Thymus (tissue), 14 donors: ENCODE measurements at places on chromosomes 16 and 17. TPM values are rescaled to one million over a fixed set of nuclear protein-coding genes. Genes with fewer than 3 reads are reported as not detected.

ZFP1 gene
- 26.5 TPM for total RNA-seq

RHBDL3 gene
- 0.19 TPM for total RNA-seq

GCGR gene
- total RNA-seq: 0.05 TPM

SERPINF2 gene
- 4.3 TPM for total RNA-seq

SMIM22 gene
- 3.9 TPM for total RNA-seq

TNS4 gene
- 0.19 TPM for total RNA-seq

SHISA6 gene
- 0.09 TPM for total RNA-seq

MGAT5B gene
- 0.09 TPM for total RNA-seq
